ENCODE measurements at places on chromosomes 1 and 21.

GRCh38 chr1:16300436-16300835, 51.8 kb downstream of the FBXO42 start:
- DNase-seq, result no peak

DNA sequence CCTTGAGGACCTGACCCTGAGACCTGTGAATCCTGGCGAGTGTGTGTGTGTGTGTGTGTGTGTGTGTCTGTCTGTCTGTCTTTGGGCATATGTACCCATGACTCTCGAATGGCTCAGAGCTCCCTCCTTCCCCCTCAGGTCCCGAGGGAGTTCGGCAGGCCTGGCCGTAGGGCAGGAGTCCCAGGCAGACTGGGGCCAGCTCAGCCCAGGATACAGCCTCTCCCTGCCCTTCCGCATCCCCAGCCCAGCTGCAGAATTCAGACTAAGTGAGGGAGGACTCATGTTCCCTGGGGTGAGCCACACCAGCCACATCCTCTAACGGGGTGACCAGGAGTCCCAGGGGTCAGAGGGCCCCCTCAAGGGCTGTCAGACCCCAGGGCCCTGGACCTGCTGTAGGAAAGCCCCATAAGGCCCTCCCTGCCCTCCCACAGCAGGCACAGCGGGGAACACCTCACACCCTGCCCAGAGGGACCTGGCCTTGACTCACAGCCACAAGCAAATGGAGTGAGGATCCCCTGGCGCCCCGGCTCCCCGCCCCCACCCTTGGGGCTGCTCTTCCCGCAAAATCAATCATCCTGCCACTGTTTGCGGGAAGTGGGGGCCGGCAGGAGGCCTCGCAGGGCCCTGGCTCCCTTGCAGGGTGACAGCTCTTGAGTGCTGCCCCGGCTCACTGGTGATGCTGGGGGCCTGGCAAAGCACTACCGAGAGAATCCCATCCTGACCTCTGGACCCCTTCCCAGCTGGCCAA, 101.7 kb upstream of the CASZ1 start:
- no peak for DNase-seq

GRCh38 chr21:42390193-42390592, 5.7 kb downstream of the TMPRSS3 start:
- DNase-seq, result no peak

- DNase-seq, result no peak
Measured at GRCh38 chr1:43450251-43450941, 3.3 kb downstream of the HYI start.

- DNase-seq, result no peak
Measured at GRCh38 chr1:63892632-63893395, 119.0 kb downstream of the ROR1 start.
